C1 segment of cervical spinal cord (tissue), 14 donors: ENCODE measurements at places on chromosomes 13 and 19.

- DNase-seq: no peak
Observed at GRCh38 chr19:843180-843835, 2.5 kb downstream of the PRTN3 start.

GRCh38 chr13:45596800-45597475, 18.6 kb downstream of the ERICH6B start:
- DNase-seq: no peak

DNA sequence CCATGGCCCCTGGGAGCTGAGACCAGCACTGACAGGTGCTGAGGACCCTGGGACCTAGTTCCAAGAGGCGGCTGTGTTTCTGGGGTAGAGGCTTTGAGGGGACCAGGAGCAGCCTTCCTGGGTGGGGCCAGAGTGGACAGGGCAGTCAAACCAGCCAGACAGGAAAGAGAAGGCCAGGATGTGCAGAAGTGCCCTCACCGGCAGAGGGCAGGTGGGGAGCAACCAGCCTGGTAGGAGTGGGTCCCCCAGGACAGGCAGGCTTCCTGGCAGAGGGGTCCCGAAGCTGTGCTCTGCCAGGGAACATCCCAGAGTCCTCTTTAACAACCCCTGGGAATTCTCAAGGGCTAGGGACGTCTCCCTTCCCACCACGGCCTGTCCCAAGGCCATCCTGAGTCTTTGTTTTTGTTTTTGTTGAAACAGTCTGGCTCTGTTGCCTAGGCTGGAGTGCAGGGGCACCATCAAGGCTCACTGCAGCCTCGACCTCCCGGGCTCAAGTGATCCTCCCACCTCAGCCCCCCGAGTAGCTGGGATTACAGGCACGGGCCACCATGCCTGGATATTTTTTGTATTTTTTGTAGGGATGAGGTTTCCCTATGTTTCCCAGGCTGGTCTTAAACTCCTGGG, 3.0 kb upstream of the HIPK4 start:
- no peak for DNase-seq

- no peak for DNase-seq
Observed at GRCh38 chr13:77815330-77815729, 103.3 kb downstream of the EDNRB start.

- no peak for DNase-seq
Observed at GRCh38 chr13:42279986-42280385, 8.0 kb downstream of the AKAP11 start.

GRCh38 chr19:5542665-5543064, 25.1 kb downstream of the TINCR start:
- no peak for DNase-seq

GRCh38 chr13:82480415-82480814, 1401.9 kb downstream of the SLITRK1 start:
- no peak for DNase-seq
